IMR-90 (cell line): ENCODE measurements at places on chromosomes 11 and 22. TPM values are rescaled to one million over a fixed set of nuclear protein-coding genes. Genes with fewer than 3 reads are reported as not detected.

DNA sequence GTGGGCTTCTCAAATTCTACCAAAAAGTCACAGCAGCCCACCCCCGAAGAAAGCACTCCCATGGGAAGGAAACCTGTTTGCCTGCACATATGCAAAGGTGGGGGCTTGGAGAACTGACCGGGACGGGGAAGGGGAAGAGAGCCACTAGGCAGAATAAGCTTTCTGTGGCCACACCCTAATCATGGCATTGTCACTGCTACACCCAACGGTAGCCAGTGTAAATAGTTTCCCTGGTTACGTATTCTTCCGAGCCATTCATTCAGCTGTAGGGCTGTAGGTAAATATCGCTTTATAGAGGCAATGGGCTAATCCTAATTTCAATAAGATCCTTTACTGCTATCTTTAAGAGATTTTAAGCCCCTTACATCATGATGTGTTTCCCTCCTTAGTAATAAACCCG, 61.7 kb downstream of the PRDM11 start:
- DNase-seq, result no peak

- DNase-seq, result peak; percentile 98
Measured at GRCh38 chr22:38201711-38202436, at the start of gene MAFF. TSS of gene MAFF (plus strand) at chr22:38201994. CDS start at chr22:38213854, 11,860 bp downstream.

ACCS gene
- 6.0 and 7.3 TPM in 2 replicates for polyA plus RNA-seq

DNA sequence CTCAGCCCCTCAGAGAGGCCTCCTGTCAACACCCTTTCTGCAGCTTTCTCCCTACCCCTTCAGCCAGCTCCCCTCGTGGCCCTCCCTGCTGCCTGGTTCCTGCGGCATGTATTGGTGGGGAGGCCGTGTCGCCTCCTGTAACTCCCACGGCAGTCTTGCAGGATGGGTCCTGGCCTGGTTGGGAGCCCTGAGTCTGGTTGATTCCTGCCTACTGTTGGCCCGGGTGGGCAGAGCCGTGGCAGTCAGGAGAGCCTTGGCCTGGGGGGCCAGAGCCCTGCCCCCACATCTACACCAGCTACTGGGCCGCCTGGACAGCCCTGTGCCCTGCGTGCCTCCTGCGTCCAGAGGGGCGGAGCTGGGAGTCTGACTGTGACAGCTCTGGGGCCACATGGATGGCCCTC, 30.3 kb upstream of the GRAMD4 start:
- no peak for DNase-seq

TRIM22 gene
- 30.4 and 43.6 TPM in 2 replicates for polyA plus RNA-seq

DNA sequence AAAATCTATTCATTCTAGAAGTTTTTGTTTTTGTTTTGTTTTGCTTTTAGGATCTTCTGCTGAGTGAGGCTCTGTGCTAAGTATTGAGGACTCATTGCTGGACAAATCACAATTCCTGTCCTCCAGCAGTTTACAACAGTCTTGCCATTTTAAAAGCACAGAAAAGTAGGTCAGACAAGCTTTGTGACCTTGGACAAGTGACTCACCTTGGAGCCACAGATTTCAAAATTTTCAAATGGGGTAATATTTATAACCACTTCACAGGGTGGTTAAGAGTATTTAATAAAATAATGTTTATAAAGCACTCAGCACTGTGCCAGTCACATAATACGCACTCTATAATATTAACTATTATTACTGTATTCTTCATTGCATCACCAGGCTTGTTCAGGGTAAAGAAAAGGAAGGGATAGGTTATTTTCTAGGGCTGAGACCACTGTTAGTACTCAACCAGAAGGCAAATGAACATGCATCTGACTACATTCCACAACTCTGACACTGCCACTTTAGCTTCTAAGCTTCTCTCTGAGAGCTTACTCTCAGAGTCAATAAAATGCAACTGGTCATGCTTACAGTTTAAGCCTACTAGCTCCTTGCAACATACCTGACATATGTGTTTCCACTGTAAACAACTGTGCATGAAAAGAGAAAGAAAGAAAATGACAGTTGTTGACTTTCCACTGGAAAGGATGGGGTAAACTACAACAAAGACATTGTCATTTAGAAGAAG, 63.2 kb upstream of the FIBIN start:
- DNase-seq, result peak; percentile 54

SPDYC gene
- not detected in 2 replicates for polyA plus RNA-seq

DNA sequence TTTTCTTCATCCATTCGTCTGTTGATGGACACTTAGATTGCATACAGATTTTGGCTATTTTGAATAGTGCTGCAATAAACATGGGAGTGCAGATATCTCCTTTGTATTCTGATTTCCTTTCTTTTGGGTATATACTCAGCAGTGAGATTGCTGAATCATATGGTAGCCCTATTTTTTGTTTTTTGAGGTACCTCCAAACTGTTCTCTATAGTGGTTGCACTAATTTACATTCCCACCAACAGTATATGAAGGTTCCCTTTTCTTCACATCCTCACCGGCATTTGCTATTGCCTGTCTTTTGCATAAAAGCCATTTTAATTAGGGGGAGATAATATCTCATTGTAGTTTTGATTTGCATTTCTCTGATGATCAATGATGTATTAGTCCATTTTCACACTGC, 96.1 kb downstream of the PRR5L start:
- DNase-seq, result no peak

SLC6A5 gene
- polyA plus RNA-seq, result not detected in 2 replicates

DNA sequence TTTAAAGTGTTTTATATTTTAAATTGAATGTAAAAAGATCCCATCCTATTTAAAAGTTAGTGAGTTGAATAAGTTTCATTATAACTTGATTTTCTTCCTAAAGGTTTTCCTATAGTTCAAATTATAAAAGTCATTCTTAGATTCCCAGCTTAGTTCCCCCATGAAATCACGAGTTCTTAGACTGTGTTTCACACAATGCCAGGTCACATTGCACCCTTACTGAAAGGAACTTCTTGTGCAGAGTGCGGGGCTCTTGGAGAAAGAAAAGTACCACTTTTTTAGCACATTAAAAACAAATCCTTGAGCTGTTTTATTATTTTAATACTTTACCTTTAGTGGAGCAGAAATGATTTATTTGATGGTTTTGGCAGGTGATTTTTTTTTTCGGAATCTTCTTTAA, 15.6 kb downstream of the GRAP2 start:
- no peak for DNase-seq

GRCh38 chr11:95100856-95101507, 11.3 kb downstream of the ENDOD1 start:
- no peak for DNase-seq

DNA sequence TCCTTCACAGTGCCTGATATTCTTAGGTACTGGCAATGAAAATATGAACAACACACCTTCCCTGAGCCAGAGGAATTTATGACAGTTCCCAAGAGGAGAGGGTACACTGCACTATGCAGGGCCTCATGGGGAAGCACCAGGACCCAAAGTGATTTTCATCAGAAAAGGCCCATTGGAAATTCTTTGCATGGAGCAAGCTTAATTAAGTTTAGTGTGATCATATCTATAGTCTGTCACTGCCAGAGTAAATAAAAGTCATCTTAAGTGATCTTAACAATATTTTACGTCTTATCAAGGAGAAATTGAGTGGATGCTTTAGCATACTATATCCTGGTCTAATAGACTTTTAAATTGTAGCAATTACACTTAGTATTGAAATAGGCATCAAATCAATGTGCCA, 86.5 kb downstream of the ACER3 start:
- DNase-seq, result no peak

PPARA gene
- 3.1 and 3.3 TPM in 2 replicates for polyA plus RNA-seq

DNA sequence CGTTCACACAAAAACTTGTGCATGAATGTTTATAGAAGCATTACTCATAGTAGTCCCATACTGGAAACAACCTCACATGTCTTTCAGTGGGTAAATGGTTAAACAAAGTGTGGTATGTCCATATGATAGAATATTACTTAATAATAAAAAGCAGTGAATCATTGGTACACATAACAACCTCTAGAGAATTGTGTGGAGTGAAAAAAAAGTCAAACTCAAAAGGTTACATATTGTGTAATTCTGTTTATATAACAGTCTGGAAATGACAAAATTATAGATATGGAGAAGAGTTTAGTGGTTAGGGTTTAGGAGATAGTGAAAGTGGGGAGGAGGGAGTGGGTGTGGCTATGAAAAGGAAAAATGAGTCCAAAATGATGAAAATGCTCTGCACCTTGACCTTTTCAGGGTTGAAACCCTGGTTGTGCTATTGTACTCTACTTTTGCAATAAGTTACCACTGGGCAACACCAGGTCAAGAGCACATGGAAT, 243.4 kb upstream of the DDI1 start:
- DNase-seq, result peak; percentile 65

DNA sequence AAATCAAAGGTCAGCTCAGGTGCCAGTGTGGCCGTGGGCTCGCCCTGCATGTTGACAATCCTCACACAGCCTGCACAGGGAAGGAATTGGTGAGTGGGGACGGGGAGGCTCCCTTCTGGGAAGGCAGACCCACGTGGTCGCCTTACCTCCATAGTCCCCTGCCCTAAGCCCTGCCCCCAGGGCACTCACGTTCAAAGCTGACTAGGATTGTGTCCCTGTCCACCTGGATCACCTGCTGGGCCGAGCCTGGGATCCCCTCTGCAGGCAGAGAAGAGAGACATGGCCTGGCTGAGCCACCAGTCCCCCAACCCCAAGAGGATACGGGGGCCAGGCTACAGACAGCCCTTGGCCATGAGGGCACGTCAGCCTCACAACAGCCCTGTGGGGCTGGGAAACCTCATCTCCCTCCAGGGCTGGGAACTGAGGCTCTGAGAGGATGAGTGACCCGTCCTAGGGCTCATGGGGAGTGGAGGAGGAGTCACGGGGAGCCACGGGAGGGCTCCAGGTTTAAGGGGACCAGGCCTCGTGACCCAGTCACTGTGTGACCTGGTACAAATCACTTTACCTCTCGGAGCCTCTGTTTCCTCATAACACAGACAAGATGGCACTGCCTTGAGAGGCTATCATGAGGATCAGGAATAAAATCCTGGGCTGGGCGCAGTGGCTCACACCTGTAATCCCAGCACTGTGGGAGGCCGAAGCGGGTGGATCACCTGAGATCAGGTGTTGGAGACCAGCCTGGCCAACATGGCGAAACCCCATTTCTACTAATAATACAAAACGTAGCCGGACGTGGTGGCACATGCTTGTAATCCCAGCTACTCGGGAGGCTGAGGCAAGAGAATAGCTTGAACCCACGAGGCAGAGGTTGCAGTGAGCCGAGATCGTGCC, 12.1 kb upstream of the SF1 start:
- no peak for DNase-seq

DNA sequence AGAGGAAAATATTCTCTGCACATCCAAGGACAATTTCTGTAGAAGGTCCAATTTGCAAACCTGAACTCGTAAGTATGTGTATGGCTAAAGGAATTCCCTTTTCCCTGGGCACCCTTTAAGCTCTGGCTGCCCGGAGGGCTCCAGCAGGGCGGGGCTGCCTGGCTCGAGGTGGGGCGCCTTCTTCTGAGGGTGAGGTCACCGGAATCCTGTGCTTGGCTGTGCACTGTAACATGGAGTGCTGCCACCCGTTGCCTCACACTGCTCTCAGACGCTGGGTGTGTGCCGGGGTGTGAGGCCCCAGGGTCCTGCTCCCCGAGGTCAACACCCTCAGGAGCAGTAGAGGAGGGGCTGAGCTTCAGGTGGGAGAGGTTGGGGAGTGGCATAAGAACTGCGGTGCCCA, 61.5 kb downstream of the SYN3 start:
- DNase-seq, result no peak

SLC22A8 gene
- not detected in 2 replicates for polyA plus RNA-seq

GRCh38 chr22:45164270-45165088, 754 bp downstream of the NUP50 start:
- DNase-seq, result no peak

GRCh38 chr11:114291842-114292680, 4.1 kb upstream of the NNMT start:
- DNase-seq, result peak; percentile 85

DNA sequence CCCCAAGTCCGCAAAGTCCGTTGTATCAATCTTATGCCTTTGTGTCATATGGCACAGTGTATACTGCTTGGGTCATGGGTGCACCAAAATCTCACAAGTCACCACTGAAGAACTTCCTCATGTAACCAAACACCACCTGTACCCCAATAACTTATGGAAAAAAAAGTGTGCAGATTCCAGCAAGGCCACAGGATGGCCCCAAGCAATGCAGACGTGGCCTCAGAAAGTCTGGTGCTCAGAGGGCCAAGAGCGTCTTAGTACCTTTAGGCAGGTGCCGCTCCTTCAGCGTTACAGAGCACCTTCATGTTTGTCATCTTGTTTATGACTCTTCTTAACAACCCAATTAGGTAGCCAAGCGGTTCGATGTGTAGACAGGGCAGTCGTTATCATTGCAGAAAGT, 65.3 kb downstream of the PRDM11 start:
- no peak for DNase-seq

DNA sequence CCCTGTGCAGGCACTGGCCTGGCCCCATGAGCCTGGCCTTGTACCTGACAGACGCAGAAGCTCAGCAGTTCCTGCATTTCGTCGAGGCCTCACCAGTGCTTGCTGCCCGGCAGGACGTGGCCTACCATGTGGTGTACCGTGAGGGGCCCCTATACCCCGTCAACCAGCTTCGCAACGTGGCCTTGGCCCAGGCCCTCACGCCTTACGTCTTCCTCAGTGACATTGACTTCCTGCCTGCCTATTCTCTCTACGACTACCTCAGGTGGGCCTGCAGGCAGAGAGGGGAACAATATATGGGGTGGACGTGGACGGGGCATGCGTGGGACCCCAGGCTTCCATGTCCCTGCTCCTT, 4.9 kb downstream of the LARGE2 start:
- no peak for DNase-seq

- DNase-seq, result no peak
Measured at GRCh38 chr22:36892292-36892691, 21.1 kb upstream of the CSF2RB start.

- no peak for DNase-seq
Measured at GRCh38 chr11:18737642-18738041, 11.7 kb upstream of the IGSF22 start.

MMP13 gene
- not detected in 2 replicates for polyA plus RNA-seq

DNA sequence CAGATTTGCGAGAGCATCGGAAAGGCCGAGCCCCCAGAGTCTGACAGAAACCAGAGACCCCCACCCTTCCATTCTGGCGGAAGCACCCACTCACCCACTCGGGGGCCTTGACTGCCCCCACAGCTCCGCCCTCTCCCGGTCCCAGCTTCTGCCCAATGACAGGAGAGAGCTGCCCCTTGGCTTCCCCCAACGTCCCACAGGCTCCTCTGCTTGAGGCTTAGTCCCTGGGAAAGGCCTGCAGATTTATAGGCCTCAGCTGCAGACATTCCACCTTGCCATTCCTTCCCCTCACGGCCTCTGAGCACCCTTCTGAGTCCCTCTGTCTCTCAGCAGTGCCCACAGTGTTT, 125.0 kb upstream of the NCAM1 start:
- DNase-seq, result no peak

GRCh38 chr11:62832336-62833234, at the start of gene TEX54:
TSS of gene TEX54 (minus strand) at chr11:62832841.
- peak; percentile 22 for DNase-seq

GRCh38 chr22:44247923-44248892, 64.5 kb downstream of the SHISAL1 start:
- no peak for DNase-seq

DNA sequence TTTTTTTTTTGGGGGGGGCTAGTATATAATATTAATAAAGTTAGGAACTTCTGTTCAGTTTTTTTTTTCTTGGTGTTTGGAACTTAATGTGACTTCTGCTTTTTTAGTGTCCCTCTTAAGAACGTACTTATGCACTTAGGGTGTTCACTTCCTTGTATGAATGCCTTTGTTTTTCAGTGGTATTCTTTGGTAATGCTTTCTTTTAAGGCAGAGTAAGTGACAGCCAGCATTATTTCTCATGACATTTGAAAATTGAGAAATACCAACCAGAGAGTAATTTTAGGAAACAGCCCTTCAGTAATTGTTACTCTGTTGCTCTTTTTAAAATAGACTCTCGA, 2.4 kb downstream of the GRK3 start:
- no peak for DNase-seq

GRCh38 chr11:111975076-111975806, 38.1 kb downstream of the DIXDC1 start:
- no peak for DNase-seq

KMT5B gene
- 9.6 and 11.2 TPM in 2 replicates for polyA plus RNA-seq
